ENCODE measurements at places on chromosomes 6 and 20.

DNA sequence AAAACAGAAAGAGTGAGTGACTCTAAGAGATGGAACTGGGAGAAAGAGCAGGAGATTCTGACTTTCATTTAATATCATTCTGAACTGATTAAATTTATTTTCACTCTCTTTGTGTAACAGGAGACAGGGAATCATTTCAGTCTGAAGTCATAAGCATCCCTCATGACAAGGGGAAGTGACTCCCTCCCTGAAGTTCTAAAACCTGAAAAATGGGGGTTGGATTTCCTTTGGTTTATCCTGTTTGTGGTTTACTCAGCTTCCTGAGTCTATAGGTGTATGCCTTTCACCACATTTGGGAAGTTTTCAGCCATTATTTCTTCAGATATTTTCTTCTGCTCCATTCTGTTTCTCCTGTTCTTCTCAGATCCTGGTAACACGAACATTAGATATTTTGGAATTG, 3.4 kb upstream of the FKBP1A start:
- no peak for DNase-seq

- DNase-seq = no peak
Observed at GRCh38 chr6:39273406-39273821, 40.8 kb downstream of the KCNK17 start.

DNA sequence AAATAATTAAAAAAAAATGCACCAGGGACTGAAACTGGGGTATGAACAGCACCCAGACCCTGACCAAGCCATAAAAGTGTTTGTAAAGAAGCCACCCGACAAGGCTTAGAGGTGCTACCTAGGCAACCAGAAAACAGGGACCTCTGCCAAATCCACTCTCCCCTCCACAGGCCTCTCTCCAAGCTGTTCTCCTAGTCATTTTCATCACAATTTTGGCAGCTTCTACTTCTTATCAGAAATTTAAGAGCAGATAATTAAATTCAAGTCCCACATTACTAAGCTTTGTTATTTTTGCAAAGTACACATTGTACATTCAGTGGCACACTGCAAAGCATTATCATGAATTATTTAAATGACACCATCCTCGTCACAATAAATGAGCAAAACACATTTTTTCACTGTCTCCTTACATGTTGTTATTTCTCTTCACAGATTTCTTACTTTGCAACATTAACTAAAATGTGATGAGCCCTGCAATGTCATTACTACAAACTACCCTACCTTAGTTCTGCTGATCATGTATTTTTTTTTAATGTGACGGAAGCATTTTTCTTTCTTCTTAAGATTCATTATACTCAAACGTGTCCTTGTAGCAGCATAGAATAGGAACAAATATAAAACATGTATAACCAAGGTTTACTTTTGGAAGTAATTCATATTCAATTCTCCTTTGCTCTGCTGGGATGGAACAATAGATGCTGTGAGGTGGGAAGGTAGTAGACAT, 38.1 kb downstream of the ECT2L start:
- no peak for DNase-seq

GRCh38 chr20:21554985-21555384, 41.1 kb upstream of the NKX2-2 start:
- peak; percentile 34 for DNase-seq

GRCh38 chr6:151029970-151030369, 164.5 kb downstream of the MTHFD1L start:
- no peak for DNase-seq

DNA sequence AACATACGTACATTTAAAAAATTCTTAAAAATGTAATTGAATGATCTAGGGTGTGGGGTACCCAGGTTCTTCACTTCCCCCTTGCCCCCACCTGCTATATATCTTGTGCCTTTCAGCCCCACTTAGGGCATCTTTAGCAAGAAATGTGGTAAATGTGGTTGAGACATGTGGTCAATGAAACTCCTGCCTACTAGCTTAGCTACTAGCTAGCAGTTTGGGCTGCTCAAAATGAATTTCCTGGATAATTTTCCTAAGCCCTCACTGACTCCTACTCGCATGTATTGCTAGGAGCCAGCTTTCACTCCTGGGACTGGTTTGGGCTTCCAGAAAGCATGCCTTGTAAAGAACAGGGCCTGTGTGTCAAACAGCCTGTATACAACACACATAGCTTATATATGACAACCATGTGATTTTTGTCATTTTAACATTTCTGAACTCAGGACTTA, 257.3 kb downstream of the ATXN1 start:
- DNase-seq = no peak

DNA sequence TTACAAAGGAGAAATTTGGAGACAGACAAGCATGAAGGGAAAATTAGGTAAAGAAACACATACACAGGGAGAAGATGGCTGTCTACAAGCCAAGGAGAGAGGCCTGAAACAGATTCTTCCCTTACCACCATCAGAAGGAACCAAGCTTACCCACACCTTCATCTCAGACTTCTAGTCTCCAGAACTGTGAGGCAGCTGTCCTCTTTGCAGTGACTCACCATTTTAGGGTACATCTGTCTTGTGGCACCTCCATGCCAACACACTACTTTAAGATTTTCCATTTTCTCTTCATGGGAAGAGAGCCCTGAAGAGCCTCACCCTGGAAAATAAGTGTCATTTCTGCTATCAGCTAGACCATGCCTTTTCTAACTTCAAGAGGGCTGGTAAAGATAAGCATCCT, 369.3 kb downstream of the FRK start:
- no peak for DNase-seq

- no peak for DNase-seq
Observed at GRCh38 chr20:64045346-64046011, 4.0 kb downstream of the SOX18 start.

- DNase-seq = no peak
Observed at GRCh38 chr6:56714982-56715456, 72.3 kb upstream of the DST start.

- DNase-seq = no peak
Observed at GRCh38 chr20:517221-517620, 26.4 kb downstream of the CSNK2A1 start.

DNA sequence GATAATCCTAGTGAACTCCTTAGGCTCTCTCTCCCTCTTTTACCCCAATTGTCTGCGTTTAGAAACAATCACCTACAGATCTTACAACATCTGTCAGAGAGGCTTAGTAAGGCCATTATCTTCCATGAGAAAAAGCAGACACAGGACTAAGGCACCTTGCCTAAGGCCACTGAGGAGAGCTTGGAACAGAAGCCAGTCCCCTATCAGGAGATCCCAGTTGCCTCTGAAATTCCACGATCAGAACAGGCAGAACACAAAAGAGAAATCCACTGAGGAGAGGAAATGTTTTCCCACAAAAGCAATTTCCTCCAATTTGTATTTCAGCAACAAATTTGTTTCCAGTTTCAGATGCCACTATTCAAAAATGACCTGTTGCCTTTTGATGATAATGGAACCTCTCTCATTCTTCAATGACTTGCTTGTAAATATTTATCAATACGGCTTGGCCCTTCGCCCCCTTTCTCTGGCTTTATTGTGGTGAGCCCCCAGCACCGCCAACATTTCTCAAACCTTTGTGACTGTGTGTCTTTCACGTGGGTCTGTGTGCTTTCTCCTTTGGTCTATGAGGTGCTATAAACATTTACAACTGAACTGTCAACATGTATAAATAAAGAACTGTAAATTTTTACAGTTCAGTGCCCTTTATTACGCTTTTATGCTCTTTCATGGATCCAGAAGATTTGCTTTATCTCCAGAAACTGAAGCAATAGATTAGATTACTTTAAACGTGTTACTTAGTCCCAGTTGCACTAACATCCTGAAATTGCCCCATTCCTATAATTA, 187.8 kb upstream of the PHACTR1 start:
- no peak for DNase-seq

DNA sequence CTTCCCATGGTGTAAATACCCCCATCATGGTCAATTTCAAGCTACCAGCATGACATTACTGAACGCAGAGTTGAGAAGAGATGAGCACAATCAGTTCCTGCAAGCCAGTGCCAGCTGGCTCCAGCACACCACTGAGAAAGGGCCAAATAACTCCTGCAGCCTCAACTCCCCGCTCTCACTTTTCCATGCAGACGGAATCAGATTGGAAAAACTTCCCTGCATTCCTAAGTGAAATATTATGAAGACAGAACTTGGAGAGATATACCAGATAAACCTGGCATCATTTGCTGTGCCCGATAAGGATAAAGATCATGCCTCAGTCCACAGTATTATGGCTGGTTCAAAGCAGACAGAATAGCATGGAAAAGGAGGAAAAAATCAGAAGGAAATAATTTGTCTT, 56.7 kb downstream of the FILIP1 start:
- no peak for DNase-seq

GRCh38 chr6:100203400-100203799, 209.4 kb upstream of the MCHR2 start:
- no peak for DNase-seq

DNA sequence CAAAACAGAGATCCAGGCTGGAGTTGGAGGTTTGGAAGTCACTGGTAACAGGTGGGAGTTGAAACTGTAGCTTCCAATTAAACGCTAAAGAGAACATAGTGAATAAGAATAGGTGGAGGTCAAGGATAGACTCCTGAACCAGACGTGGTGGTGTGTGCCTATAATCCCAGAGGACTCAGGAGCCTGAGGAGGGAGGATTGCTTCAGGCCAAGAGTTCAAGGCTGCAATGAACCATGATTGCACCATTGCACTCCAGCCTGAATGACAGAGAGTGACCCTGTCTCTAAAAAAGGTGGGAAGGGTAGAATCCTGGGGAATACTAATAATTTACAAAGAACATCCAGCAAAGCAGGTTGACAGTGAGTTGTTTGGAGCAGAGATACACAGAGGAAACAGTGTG, 13.6 kb downstream of the NRSN1 start:
- no peak for DNase-seq

- no peak for DNase-seq
Observed at GRCh38 chr6:23659125-23659524, 466.9 kb upstream of the NRSN1 start.

- no peak for DNase-seq
Observed at GRCh38 chr6:41555326-41556300, 9.4 kb downstream of the FOXP4 start.

DNA sequence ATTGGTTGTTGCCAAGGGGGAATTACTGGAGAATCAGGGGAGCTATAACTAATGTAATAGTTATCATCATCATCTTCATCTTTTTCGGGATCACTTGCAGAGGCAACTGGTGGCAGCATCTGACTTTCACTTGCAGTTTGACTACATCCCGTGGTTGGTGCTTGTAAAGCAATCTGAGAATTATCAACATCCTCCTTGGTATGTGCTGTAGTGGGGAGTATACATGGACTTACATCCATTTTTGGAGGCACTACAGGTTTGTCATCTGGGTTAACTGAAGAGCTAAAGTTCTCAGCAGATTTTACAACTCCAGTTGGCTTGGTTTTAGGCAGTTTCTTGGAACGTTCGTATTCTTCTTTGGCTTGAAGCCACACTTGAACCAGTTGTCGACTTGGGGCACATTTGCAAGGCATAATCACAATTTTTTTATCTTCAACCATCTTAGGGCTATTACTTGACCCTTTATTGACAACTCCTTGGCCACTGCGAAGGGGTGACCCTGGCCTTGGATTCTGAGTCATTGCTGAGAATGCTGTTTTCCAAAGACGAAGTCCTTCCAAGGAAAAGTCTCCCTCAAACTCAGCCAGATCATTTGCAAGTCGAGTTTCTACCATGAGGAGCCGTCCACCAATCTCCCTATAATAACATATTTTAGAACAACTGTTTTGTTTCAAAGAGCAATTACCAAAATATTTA, 115.5 kb downstream of the REV3L start:
- DNase-seq = no peak

DNA sequence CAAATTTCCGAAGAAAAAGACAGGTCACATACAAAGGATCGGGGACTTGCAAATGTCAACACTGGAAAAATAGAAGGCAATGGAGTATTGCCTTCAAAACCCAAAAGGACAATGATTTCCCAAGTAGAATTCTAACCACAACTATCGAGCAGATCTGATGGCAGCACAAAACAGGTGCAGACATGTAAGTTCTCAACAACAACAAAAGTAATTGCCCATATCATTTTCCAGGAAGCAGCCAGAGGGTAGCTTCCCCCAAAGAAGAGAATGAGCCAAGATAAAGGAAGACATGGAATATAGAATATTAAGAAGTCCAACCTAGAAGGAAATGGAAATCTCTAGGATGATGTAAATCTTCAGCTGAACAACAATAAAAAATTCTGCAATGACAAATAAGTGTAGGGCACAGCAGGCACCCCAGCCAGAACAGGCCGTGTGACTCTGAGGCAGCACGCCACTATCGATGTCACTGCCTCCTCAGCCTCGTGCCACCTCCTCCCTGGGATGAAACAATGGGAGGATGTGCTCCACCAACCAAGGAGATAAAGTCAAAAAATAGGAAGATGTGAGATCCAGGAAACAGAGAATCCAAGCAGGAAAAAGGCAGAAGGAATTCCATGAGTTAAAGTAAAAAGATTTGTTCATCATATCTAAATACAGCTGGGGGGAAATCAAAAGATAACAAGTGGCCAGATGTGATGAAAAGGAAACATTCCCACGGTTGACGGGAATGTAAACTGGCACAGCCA, 34.1 kb downstream of the SERPINB1 start:
- DNase-seq = no peak

DNA sequence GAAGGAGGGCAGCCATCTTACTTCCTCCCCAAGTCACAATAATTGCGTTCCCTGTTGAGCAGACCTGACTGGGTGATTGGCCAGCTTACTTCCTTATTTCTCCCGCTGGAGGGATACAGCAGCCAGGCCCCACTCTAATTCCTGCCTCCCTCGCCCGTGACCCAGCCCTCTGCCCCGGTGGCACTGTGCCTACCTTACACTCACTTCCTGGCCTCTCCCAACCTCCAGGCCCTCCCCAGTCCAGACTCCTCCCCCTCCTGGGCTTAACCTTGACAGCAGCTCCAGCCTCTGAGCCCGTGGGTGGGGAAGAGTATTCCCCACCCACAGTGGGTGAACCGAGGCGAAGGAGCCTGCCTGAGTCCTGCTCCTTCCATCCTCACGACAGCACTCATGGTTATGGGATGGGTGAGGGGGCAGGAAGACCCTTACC, 3.0 kb downstream of the BAK1 start:
- DNase-seq = no peak

GRCh38 chr6:56479381-56479780, 163.3 kb downstream of the DST start:
- no peak for DNase-seq
